ENCODE measurements at places on chromosomes 12 and 14.

DNA sequence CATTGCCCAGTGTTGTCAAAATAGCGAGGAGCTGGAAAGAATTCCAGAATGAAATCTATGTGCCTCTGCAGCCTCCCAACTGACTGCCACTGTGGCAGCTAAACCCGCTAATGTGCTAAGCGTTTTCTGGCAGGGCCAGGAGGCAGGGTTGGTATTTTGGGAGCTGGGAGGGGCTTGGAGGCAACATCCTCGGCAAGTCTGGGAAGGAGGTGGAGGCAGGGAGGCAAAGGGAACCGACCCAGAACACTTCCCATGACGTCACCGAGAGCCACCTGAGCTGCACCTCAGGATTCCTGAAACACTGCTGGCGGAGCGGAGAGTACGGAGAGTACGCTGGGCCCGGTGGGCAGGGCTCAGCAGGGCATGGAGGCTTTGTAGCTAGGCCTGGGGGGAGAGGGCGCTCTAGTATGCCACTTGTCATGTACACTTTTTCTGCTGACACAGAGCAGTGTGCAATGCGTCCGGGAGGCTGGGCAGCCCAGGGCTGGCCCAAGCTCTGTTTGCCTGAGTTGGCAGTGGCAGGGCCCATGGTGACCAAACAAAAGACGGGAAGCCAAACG is 81.5 kb downstream of the DPF3 start:
- no peak for DNase-seq

DNA sequence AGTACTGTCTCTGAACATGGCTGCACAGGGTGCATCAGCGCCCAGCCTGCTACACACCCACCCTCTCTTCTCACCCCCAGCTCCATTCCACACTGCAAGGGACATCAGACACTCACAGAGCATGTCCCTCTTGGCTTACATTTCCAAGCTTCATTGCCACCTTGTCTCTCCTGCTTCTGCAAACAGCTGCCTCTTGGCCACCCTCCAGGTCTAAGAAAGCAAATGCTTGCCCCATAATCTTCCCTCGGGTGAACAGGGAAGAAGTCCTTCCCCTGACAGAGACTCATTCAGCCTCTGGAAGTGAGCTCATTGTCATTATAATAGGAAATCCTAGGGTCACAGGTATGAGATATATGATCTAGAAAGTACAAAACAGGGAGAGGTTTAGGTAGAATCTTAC is 505.2 kb downstream of the RMST start:
- no peak for DNase-seq

GRCh38 chr14:96938946-96939345 is 141.8 kb downstream of the VRK1 start:
- no peak for DNase-seq

DNA sequence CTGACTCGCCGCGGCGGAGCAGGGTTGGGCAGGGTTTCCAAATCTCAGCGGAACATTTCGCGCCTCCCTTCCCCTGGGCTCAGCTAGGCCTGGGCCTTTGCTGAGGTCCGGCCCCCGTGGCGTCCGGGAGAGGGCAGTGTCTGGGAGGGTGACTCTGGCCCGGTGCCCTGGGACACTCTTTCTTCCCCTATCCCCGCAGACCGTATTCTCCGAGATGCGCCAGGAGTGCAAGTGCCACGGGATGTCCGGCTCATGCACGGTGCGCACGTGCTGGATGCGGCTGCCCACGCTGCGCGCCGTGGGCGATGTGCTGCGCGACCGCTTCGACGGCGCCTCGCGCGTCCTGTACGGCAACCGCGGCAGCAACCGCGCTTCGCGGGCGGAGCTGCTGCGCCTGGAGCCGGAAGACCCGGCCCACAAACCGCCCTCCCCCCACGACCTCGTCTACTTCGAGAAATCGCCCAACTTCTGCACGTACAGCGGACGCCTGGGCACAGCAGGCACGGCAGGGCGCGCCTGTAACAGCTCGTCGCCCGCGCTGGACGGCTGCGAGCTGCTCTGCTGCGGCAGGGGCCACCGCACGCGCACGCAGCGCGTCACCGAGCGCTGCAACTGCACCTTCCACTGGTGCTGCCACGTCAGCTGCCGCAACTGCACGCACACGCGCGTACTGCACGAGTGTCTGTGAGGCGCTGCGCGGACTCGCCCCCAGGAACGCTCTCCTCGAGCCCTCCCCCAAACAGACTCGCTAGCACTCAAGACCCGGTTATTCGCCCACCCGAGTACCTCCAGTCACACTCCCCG is 3.0 kb downstream of the WNT1 start:
- DNase-seq, result no peak

GRCh38 chr14:51357250-51357649 is 117.2 kb downstream of the TMX1 start:
- no peak for DNase-seq
